ENCODE measurements at places on chromosomes 3 and 15. TPM values are rescaled to one million over a fixed set of nuclear protein-coding genes. Genes with fewer than 3 reads are reported as not detected.
A peak's percentile ranks its signal among the peaks of the same experiment; 100 is the strongest.

The C3orf80 gene
- total RNA-seq = 0.29 TPM

The VGLL3 gene
- total RNA-seq = 17.5 TPM

The HHATL gene
- total RNA-seq = not detected

The RTP1 gene
- not detected for total RNA-seq

The NLGN1 gene
- not detected for total RNA-seq

The PTX3 gene
- 0.45 TPM for total RNA-seq

The IGSF11 gene
- total RNA-seq = not detected

The PLA1A gene
- not detected for total RNA-seq

GRCh38 chr3:96083610-96084009, 730.8 kb upstream of the EPHA6 start:
- no peak overlapping the region for H3K27ac ChIP-seq
- no peaks in the 10 kb centered on the region for H3K4me1 ChIP-seq
- H3K4me3 ChIP-seq = no peak overlapping the region
- DNase-seq = no peak
- no peaks in the 10 kb centered on the region for H3K27me3 ChIP-seq
- H3K36me3 ChIP-seq = no peaks in the 10 kb centered on the region

DNA sequence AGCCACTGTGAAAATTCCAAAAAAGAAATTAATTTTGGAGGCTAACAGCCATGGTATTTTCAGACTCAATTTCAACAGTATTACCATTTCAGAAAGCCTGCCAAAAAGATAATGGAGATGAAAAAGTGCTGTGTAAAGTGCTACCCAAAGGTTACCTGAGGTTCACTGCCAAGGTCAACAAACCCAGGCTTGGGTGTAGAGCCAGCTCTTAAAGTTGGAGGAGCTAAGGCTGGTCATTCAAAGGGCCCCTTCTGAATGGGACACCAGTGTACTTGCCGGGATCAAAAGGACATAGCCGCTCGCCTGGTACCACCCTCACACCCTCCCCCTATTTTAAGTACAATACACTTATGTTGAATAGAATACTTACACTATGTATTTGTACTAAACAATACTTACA, 64.5 kb downstream of the ETV5 start:
- peaks cover 21% of the 10 kb centered on the region for H3K4me1 ChIP-seq
- DNase-seq = peak; percentile 21
- H3K36me3 ChIP-seq = peaks cover 17% of the 10 kb centered on the region
- H3K27ac ChIP-seq = no peak overlapping the region
- H3K4me3 ChIP-seq = no peak overlapping the region

DNA sequence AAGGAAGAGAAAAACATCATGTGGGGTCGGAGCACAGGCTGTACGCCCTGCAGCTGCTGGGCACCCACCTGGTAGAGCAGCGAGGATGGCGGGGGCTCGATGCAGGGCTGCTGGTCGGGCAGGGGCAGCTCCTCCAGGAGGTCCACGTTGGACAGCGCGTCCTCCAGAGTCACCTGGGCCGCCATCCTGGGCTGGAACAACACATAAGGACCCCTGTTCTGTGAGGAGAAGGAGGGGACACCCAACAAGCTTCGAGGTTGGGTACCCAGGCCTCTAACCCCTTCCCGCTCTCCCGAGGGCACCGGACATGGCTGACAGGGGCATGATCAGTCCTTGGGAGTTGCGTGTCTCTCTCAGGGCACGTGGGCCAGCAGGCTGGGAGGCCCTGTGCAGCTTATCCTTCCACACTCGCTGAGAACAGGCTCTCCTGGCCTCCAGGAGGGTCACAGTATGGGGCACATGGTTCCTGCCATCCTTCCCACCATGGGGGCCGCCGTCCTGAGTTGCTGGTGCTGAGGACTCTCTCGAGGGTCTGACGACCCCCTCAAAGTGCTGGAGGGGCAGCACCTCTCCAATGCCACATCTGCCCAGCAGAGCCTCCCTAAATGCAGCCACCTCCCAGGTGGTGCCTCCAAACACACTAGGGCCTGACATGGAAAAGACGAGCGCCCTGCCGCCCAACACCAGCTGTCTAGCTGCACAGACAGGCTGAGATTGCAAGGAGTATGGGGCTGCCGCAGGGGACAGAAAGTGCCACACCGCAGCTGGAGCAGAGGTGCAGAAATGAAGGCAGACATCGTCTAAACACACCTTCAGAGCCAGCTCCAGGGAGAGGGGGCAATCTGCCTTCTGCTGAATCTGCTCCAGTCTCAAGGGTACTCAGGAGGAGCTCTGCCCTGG, 32.8 kb downstream of the CYFIP1 start:
- peaks cover 49% of the 10 kb centered on the region for H3K36me3 ChIP-seq
- peak overlapping the region; percentile 77 for H3K27ac ChIP-seq
- H3K27me3 ChIP-seq = no peaks in the 10 kb centered on the region
- H3K4me1 ChIP-seq = peaks cover 21% of the 10 kb centered on the region
- DNase-seq = no peak

DNA sequence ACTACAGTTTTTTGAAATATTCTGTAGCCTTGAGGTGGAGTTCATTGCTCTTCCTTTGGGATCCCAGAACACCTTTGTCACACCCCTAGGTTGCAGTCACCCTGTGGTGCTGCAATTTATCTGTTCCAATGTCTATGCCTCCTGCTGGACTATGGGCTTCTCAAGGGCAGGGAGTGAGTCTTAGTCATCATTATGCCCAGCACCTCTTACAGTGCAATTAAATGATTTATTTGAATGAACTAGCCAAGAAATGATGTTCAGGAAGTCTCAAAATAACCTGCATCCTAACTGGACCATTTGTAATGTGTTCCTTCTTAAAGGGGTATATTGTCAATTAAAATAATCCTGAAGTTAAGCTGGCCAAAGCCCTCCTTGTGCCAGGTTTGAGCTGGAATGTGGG, 28.5 kb downstream of the SHC4 start:
- no peak for DNase-seq
- H3K36me3 ChIP-seq = no peaks in the 10 kb centered on the region
- no peak overlapping the region for H3K4me3 ChIP-seq
- H3K27ac ChIP-seq = no peak overlapping the region
- no peaks in the 10 kb centered on the region for H3K27me3 ChIP-seq

- H3K4me3 ChIP-seq = no peak overlapping the region
- H3K27me3 ChIP-seq = no peaks in the 10 kb centered on the region
- H3K4me1 ChIP-seq = peaks cover 49% of the 10 kb centered on the region
- peak; percentile 63 for DNase-seq
Observed at GRCh38 chr3:71397046-71397445, 186.5 kb downstream of the FOXP1 start.

DNA sequence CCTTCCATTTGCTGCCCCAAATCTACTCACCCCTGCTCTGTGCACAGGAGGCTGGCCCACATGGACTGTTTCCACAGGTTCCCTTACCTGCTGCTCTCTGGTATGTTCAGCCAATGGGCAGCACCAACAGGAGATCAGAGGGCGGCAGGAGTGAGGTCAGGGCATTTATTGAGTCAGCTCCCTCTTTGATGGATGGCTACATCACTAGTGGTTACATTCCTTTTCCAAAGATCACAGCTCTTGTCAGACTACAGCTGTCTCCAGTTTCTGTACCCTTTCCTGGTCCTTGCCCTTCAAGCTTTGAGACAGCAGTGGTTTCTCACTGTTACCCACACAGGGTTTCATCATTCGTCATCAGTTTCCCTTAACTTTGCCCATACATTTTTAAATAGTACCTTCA, 325.1 kb downstream of the SUCLG2 start:
- H3K4me1 ChIP-seq = no peaks in the 10 kb centered on the region
- no peak overlapping the region for H3K4me3 ChIP-seq
- no peak for DNase-seq
- no peaks in the 10 kb centered on the region for H3K36me3 ChIP-seq
- H3K27ac ChIP-seq = no peak overlapping the region
- H3K27me3 ChIP-seq = no peaks in the 10 kb centered on the region

DNA sequence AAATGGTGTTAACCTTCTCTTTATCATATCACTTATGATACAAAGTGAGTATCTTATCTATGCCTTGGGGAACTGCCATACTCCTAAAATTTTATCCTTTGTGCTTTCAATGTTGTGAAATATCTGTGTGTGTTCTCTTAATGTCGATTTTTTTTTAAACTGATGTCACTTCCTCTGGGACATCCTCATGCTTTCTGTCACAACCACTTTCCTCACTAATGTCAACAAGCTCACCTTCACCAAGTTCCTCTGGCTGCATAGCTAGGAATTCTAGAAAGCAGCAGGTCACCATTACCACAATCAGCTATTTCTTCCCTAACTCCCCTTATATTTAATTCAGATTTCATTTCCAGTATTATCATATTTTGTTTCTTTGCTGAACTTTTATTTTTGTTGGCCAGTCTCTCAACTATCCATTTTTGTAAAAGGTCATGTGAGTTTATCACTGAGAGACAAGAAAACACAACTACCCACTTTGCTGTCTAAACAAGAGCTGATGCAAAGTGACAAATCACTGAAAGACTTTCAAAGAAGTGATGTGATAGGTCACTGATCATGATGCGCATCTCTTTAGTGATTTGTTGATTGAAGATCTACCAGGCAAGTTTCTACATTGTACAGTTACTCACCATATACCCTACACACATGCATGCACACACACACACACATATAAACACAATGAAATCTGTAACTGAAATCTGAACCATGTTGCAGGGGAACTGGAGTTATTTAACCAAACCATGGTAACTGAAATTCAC, 369.0 kb downstream of the ULK4 start:
- no peaks in the 10 kb centered on the region for H3K4me1 ChIP-seq
- no peak for DNase-seq
- no peaks in the 10 kb centered on the region for H3K36me3 ChIP-seq
- no peak overlapping the region for H3K27ac ChIP-seq

DNA sequence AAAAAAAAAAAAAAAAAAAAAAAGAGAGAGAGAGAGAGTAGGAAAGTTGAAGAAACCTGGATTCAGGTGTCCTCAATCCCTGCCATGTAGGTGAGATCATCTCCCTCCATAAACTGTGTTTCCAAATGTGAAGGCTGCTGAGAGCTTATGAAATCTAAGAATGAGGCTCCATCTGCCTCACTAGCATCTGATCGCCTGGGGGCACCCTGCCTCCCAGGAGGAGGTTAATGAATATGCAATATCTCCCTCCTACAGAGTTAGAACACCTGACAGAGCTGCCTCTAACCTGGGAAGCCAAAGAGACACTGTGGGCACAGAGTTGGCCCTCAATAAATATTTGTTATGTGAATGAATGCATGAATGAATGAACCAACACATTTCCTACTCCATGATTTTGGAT, 23.8 kb upstream of the ZNF148 start:
- DNase-seq = no peak
- H3K4me1 ChIP-seq = no peaks in the 10 kb centered on the region
- H3K36me3 ChIP-seq = no peaks in the 10 kb centered on the region
- no peak overlapping the region for H3K27ac ChIP-seq

DNA sequence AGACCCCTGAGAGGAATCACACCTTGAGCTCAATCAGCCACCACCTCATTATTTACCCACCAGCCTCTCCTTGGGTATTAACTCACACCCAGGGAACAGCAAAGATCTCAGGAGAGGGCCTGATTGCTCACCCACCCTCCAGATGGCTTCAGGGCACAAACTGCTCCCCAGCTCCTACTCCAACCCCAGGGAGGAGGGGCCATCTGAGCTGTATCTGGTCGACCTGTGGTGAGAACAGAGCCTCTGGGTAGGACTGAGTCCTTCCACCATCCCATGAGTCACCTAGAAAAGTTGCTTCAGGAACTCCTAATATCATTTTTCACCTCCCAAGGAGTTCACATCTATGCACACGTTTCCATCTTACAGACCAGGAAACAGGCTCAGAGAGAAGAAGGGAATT, 44.8 kb upstream of the HES1 start:
- no peaks in the 10 kb centered on the region for H3K4me1 ChIP-seq
- H3K27me3 ChIP-seq = no peaks in the 10 kb centered on the region
- DNase-seq = no peak
- no peak overlapping the region for H3K4me3 ChIP-seq
- no peak overlapping the region for H3K27ac ChIP-seq

- H3K36me3 ChIP-seq = no peaks in the 10 kb centered on the region
- H3K27ac ChIP-seq = no peak overlapping the region
- H3K4me1 ChIP-seq = no peaks in the 10 kb centered on the region
Observed at GRCh38 chr3:156902916-156903315, 76.8 kb downstream of the LEKR1 start.

DNA sequence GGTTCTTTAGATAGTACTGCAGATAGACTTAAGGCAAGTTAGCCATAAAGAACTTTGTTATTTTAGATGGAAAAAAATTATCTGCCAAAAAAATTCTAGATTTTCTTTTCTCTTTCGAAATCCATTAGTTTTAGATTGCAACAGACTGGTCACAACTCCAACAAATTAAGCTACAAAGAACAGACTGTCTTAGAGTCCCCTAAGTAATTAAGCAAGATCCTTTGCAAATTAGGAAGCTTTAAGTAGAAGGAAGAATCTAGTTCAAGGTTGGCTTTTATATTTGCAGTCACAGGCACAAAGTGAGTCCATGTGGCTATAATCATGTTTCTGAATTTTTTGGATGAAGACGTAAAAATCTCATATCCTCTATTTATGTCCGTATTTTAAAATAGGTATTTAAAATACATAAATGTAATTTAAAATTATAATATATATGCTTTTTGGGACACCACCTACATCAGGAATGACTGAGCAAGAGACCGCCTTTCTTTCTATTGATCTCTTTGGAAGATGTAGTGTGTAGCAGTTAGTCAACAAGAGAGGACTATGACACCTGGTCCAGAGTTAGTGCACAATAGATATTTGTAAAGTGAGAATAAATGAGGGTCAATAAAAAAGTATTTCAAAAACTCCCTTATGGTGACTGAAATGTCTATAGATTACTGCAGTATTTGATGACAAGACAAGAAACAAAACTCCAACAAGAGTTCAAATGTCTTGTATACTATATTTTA, 34.4 kb downstream of the TMEM45A start:
- H3K27ac ChIP-seq = no peak overlapping the region
- no peaks in the 10 kb centered on the region for H3K27me3 ChIP-seq
- H3K4me3 ChIP-seq = no peak overlapping the region
- DNase-seq = no peak

DNA sequence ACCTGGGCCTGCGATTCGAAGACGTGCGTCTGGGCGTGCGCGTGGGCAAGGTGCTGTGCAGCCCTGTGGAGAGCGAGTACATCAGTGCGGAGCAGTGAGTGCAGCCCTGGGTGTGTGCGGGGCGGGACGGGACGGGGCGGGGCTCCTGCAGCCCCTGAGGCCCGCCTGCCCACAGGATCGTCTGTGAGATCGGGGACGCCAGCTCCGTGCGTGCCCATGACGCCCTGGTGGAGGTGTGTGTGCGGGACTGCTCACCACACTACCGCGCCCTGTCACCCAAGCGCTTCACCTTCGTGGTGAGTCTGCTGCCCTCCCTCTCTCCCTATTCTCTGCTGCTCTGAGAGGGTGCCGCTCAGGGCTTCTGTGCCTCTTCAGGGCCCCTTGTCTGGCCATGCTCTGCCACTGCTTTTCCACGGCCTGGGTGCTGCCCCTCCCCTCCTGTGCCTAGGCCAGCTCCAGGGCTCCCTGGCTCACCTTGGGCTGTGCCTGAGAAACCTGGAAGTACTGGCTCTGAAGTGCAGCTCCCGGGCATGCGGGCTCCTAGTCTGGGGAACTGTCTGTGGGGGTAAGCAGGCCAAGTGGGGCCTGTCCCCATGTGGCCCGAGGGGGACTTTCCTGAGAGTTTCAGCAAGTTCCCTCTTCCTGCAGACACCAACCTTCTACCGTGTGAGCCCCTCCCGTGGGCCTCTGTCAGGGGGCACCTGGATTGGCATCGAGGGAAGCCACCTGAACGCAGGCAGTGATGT, 31.8 kb downstream of the PLXNA1 start:
- DNase-seq = no peak
- H3K4me1 ChIP-seq = peaks cover 3% of the 10 kb centered on the region
- no peaks in the 10 kb centered on the region for H3K27me3 ChIP-seq

- no peaks in the 10 kb centered on the region for H3K36me3 ChIP-seq
- H3K27me3 ChIP-seq = no peaks in the 10 kb centered on the region
- DNase-seq = no peak
- H3K4me3 ChIP-seq = no peak overlapping the region
Observed at GRCh38 chr3:12148183-12148940, 10.3 kb downstream of the TIMP4 start.

All from stomach (tissue), 19 donors.